Dermis microvascular lymphatic vessel endothelial cell (primary cell): ENCODE measurements at places on chromosomes 1 and 21. TPM values are rescaled to one million over a fixed set of nuclear protein-coding genes. Genes with fewer than 3 reads are reported as not detected.
A peak's percentile ranks its signal among the peaks of the same experiment; 100 is the strongest.

DNA sequence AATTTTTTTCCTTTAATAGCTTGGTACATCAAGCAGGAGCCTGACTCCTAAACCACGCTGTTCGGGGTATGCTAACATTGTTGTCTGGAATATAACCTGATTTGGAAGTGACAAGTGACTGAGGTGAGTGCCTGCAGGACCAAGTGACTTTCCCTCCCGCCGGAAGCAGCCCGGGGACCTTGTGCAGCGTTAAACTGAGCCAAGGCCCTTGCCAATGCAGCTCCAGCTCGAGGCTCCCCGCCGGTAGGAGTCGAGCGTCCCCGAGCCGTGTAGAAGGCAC is 716 bp upstream of the MTARC1 start:
- DNase-seq = no peak

GRCh38 chr1:109306832-109307273 is at the start of gene MYBPHL:
Gene MYBPHL (minus strand): TSS chr1:109307011. CDS start chr1:109306991, 20 bp downstream.
- no peak for DNase-seq

DNA sequence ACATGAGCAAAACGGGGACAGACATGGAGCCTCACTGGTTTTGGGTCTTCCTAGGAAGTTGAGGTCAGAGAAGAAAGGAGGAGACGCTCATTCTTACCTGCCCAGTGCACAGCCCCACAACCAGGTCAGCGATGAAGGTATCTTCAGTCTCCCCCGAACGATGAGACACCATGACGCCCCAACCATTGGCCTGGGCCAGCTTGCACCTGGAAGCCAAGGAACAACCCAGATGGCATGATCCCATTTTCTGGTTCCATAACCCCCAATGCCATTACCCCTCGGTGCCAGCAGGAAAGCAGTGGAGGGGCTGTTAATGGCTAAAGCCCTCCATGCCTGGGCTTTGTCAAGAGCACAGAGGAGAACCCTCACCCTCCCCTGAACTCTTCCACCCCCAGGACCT is 15.3 kb downstream of the ENO1 start:
- no peak for DNase-seq

DNA sequence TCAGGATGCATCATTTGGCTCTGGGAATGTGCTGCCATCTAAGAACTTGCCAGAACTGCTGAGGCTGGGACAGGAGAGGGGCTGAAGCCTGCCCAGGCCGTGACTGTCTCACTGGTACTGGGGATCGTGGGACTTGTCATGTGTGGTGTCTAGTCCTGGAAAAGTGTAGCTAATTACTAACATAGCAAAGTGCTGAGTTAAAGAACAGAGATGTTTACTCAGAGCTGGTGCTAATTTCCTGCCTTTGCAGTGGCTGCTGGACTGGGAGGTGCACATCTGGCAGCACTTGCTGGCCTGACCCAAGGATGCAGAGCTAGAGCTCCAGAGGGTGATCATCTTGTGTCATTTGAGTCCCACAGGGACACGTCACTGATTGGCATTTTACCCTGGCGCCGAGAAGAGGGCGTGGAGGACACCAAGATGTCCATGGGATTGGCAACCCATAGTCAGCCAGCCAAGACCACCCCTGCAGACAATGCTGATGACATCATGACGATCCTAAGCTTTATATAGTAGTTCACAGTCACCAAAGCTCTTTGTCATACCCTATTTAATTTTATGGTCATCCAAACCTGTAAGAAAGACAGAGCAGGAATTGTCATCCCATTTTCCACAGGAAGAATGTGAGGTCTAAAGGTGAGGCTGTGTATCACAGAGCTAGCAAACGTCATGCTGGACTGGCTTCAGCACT is 110.1 kb upstream of the SLC44A3 start:
- peak; percentile 12 for DNase-seq

- DNase-seq = peak; percentile 67
Observed at GRCh38 chr1:22888320-22889075, 84.2 kb downstream of the LACTBL1 start.

GRCh38 chr1:11067716-11068599 is 8.1 kb upstream of the SRM start:
- DNase-seq = no peak

- DNase-seq = peak; percentile 7
Observed at GRCh38 chr1:221138516-221138915, 259.3 kb downstream of the HLX start.

- DNase-seq = no peak
Observed at GRCh38 chr1:18575620-18576019, 55.0 kb upstream of the PAX7 start.

DNA sequence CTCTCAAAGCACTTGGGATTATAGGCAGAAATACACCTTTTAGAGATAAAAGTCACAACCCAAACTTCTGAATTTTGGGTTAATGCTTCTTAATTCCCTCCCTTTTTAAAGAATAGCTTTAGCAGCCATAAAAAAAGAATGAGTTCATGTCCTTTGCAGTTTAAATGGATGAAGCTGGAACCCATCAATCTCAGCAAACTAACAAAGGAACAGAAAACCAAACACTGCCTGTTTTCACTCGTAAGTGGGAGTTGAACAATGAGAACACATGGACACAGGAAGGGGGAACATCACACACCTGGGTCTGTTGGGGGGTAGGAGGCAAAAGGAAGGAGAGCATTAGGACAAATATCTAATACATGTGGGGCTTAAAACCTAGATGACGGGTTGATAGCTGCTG is 55.8 kb downstream of the SLC27A3 start:
- DNase-seq = no peak

GRCh38 chr21:29849735-29850176 is 90.0 kb downstream of the GRIK1 start:
- DNase-seq = peak; percentile 45

GRCh38 chr1:150161747-150162581 is 12.2 kb downstream of the PLEKHO1 start:
- peak; percentile 37 for DNase-seq

- DNase-seq = peak; percentile 37
Observed at GRCh38 chr1:53196485-53197290, at the start of gene CPT2. Gene CPT2 (plus strand): TSS chr1:53196824. CDS start chr1:53196944, 120 bp downstream.

The PLCH2 gene
- total RNA-seq = under 0.01 TPM in 2 replicates

The ERMAP gene
- 6.0 and 7.6 TPM in 2 replicates for total RNA-seq

The SPATA45 gene
- total RNA-seq = not detected in 2 replicates

The PDE4DIP gene
- 5.7 and 6.3 TPM in 2 replicates for total RNA-seq

The ARHGEF19 gene
- total RNA-seq = 4.0 and 4.4 TPM in 2 replicates

The ZNF670 gene
- total RNA-seq = 6.2 and 7.4 TPM in 2 replicates

The OR2L13 gene
- total RNA-seq = not detected in 2 replicates
